ENCODE measurements at places on chromosomes 5 and 9.

DNA sequence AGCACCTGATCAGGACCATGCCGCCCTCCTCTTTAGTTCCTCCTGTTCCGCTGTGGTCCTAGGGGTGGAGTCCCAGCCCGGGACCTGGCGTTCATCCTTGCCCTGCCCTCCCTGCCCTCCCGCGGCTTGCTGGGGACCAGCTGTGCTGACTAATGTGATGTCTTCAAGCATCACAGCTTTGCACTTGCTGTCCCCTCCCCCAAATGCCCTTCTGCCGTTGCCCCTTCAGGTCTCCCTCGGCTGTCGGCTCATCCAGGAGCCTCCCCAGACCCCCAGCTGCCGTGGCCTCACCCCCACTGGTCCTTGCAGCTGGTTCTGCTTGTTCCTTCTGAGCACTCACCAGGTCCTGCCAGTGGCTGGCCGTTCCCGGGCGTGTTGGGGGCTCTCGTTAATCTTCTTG lies 19.9 kb downstream of the RXRA start:
- no peak for DNase-seq

DNA sequence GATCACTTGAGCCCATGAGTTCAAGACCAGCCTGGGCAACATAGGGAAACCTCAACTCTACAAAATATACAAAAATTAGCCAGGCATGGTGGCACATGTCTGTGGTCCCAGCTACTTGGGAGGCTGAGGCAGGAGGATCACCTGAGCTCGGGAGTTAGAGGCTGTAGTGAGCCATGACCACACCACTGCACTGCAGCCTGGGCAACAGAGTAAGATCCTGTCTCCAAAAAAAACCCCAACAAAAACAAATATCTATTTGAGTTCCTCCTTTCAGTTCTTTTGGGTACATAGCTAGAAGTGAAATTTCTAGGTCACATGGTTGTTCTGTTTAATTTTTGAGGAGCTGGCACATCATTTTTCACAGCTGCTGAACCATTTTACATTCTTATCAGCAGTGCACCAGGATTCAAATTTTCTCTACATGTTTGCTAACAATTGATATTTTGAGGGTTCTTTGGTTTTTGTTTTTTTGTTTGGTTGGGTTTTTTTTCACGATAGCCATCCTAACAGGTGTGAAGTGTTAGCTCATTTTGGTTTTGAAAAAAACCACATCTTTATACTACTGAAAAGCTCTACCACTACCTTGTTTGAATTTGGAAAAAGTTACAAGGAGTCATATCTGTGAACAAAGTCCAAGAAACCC lies 176.9 kb upstream of the SLC12A2 start:
- DNase-seq, result no peak

- no peak for DNase-seq
Measured at GRCh38 chr5:176334031-176334770, 27.4 kb downstream of the KIAA1191 start.

DNA sequence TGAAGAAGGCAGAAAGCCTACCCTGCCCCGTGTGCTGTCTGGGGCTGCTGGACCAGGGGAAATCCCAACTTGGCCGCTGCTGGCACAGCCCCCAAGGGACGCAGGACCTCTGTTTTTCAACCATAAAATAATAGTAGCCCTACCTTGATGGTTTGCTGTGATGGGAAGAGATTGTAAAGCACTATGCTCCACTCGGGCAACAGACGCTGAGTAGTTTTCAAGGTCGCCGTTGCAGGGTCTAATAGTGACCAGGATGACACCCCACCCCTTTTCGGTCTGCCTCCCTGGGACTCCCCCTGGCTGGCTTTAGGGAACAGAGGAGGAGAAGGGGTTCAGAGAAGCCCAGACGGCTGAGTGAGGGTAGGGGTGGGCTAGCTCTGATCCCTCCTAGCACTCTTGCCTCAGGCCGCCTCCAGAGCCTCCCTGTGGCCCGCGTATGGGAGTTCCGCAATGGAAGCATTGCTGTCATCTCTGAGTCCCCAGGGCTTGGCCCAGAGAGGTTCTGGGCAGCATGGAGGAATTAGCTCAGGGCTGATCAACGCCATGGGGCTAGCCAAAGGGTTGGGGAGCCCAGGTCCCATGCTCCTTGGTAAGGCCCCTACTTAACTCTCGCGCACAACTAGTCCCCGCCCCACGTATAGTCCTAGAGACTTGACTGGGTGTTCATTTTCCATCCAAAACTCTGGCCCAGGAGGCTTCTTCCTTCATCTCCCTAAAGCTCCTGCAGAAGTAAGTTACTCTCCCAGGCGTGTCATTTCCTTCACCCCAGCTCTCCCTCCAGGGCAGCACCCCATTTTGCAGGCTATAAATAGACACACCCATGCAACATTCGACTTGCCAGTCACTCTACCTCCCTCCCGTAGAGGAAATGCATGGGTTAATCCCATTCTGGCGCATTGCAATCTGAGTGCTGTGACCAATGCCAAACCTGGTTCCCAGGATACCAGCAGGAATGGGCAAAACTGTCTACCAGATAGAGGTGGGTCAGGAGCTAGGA lies 1.1 kb upstream of the IRF1 start:
- DNase-seq, result peak; percentile 79

DNA sequence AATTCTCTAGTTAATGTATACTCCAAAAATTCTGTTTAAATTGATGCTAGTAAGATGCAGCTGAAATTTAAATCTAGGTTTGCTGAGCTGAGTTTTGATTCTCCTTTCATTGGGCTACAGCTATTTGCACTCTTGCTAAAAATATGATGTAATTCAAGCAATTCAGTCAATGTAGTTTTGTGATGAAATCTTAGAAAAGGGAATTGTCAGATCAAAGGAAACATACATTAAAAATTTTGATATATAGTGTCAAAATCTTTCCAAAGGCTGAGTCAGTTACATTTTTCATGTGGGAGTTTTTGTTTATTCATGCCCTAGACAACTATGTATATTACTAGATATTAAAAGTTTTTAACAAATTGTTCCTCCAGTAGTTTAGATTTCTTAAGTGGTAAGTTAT lies 334.9 kb upstream of the DAB2 start:
- DNase-seq, result no peak

- no peak for DNase-seq
Measured at GRCh38 chr5:53575101-53575500, 14.7 kb downstream of the NDUFS4 start.

DNA sequence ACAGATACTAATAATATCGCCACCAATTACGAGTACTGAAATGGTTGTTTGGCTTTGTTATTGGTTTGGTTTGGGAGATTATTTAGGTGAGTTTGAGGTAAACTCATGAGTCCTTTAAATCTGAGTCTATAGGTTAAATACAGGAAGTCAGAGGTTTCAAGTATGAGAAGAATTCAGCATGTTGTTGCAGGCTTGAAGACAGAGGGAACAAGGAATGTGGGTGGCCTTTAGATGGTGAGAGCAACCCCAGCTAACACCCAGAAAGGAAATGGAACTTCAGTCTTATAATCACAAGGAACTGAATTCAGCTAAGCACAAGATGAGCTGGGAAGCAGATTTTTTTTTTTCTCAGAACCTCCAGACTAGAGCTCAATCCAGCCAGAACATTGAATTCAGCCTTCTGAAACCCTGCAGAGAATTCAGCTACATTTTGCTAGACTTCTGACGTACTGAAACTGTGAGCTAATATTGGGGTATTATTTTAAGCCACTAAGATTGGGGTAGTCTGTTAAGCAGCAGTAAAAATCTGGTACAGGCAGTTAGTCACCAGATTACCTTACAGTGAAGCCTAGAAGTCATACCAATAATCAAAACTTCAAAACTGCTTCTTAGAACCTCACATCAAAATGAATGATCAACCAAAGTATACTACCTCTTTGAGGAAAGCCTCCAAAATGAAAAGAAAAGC lies 216.0 kb upstream of the PUM3 start:
- DNase-seq, result no peak

DNA sequence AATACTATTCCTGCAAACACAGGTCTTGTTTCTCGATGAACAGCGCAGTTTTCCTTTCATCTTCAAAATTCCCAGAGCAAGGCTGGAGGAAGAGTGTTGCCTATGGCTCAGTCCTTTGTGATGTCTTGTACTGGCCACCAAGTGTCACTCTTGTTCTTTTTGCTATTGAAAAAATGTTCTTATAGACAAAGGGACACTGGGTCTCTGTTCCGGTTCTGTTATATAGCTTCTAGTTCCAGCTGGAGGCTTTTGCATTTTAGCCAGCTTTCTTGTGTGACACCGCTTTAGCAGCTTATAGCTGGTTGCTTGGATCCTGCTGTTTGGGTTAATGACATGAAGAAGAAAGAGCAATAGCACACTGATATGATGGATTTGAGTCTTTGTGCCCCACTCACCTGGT lies 343.7 kb upstream of the KCNN2 start:
- DNase-seq, result no peak

GRCh38 chr9:128160603-128160987 lies 530 bp downstream of the BBLN start:
- DNase-seq, result peak; percentile 81

GRCh38 chr5:52727020-52727419 lies 60.7 kb upstream of the ITGA1 start:
- DNase-seq, result no peak

GRCh38 chr5:179198825-179199224 lies 138.7 kb downstream of the ZNF354C start:
- no peak for DNase-seq

DNA sequence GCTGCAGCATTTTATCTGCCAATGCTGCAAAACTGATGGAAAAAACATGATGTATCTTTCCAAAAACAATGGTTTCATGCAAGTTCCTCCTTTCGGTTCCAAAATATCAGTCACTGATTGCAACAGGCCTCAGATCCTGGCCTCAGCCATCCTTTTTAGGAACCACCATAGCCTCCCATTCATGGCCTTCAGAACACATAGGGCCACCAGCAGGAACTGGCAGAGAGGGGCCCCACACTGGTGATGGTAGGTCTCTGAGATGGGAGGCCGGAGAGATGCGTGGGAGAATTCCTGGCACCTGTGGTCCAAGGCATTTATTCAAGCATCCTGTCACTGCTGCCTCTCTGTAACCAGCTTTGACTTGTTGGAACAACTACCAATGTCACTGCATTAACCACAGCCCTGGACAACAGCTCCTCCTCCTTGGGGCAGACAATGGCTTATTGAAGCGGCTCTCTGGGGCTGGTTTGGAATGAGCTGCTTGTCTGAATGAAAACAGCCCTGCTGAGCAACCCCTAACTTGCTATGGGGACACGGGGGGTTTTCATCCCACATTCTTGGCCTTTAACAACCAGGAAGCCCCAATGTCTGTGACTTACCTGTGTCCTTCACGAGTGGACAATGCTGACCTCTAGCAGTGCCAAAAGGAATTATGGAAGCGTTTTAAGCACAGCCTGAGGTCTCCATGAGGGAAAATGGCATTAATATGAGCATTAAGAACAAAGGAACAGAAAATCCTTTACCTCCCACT lies 108.1 kb downstream of the LHFPL2 start:
- no peak for DNase-seq

DNA sequence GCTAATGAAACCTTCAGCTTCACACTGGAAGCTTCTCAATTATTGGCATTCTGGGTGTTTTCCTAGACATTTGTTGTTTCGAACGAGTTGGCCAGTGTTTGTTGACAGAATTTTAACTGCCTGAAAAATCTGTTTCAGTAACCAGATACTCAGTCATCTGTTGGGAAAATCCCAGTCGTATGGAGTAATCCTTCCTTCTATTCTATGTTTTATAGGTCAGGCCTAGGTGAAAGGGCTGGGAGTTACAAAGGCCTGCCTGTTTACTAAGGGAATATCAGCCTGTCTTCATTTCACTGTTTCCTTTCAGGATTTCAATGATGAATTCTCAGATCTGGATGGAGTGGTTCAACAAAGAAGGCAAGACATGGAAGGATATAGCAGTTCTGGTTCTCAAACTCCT lies 59.9 kb downstream of the GRAMD2B start:
- DNase-seq, result no peak

DNA sequence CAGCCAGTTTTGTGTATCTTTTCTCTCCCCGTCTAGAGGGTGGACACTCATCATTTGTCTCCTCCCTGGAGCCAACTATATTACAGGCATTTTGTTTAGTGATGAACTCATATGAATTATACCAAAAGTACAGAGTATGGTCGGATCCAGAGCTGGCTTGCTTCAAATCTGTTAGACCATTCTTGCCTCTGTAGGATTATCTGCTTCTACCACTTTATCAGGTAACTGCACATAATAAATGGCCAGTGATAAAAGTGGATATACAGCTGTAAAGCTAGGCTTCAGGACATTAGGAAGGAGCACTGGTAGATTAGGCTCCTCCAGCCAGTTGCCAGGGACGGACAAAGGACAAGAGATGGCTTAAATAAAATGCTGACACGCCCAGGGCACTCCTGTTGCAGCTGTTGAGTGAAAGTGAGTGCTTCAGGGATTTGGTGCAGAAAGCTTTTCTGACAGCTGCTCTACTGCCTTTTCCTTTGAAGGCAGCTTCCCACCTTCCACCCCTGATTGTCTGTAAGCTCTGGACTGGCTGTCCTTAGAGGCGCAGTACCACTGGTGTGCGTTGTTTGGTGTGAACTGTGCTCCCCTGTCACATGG lies 259.2 kb downstream of the PDZD2 start:
- DNase-seq, result no peak

DNA sequence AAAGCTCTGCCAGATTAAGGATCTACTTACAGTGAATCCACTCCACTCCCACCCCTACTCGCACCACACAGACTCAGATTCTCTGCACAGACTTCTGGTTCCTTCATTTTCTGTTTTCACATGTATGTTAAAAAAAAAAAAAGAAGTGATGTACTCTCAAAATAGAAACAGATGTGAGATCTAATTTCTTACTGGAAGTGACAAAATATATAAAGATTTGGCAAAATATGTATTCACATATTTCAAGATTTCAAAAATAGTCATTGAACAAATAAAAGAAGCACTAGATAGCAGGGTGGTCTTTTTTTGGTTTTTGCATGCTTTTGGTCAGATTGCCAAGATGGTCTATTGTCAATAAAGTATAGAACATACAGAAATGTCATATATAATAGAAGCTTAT lies 379.2 kb downstream of the TMEM167A start:
- DNase-seq, result no peak

GRCh38 chr5:37871023-37871815 lies 31.4 kb upstream of the GDNF start:
- DNase-seq, result no peak

- DNase-seq, result no peak
Measured at GRCh38 chr9:136685216-136685615, 2.0 kb downstream of the AGPAT2 start.

- no peak for DNase-seq
Measured at GRCh38 chr5:122707796-122708195, 67.1 kb upstream of the SNX2 start.

- DNase-seq, result no peak
Measured at GRCh38 chr5:111385051-111385450, 127.3 kb downstream of the STARD4 start.

DNA sequence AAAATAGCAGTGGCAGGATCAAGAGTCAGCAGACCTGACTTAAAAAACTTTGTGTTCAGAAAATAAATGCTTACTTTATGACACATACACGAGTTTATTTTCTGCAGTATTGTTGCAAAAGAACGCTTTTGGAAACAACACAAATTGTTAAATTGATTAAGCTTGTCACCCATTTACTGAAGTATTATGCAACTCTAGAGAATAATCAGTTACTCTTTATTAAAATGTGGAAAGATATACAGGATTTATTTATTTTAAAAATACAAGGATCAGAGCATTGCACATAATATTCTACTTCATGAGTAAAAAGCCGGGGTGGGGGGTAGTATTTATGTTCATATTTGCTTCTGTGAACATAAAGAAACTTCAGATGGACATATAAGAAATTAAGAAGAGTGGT lies 20.0 kb downstream of the FYB1 start:
- DNase-seq, result no peak

GRCh38 chr5:109558952-109559351 lies 130.8 kb upstream of the MAN2A1 start:
- no peak for DNase-seq

- no peak for DNase-seq
Measured at GRCh38 chr5:171520300-171521174, 101.1 kb downstream of the FGF18 start.

GRCh38 chr5:75042522-75042921 lies 9.8 kb downstream of the GCNT4 start:
- no peak for DNase-seq

Data from activated effector memory CD4-positive, alpha-beta T cell treated with anti-CD3 and anti-CD28 coated beads, Interleukin-2, amount 50 U/mL, for 16 hours (primary cell).